ENCODE measurements at places on chromosomes 11 and 22.

GRCh38 chr11:73760135-73760678, 667 bp downstream of the RAB6A start:
- peak overlapping the region; percentile 93 for H3K4me3 ChIP-seq
- no peaks in the 10 kb centered on the region for H3K27me3 ChIP-seq
- no peak for DNase-seq
- peaks cover 44% of the 10 kb centered on the region for H3K4me1 ChIP-seq
- H3K36me3 ChIP-seq: no peaks in the 10 kb centered on the region

- no peaks in the 10 kb centered on the region for H3K36me3 ChIP-seq
- no peak for DNase-seq
- H3K27ac ChIP-seq: no peak overlapping the region
- no peaks in the 10 kb centered on the region for H3K4me1 ChIP-seq
Observed at GRCh38 chr22:17955590-17956379, 68.6 kb downstream of the MICAL3 start.

- H3K4me3 ChIP-seq: no peak overlapping the region
- H3K4me1 ChIP-seq: peaks cover 28% of the 10 kb centered on the region
- peaks cover 65% of the 10 kb centered on the region for H3K27me3 ChIP-seq
- no peak for DNase-seq
- H3K27ac ChIP-seq: no peak overlapping the region
Observed at GRCh38 chr11:46386005-46386578, 4.6 kb downstream of the MDK start.

DNA sequence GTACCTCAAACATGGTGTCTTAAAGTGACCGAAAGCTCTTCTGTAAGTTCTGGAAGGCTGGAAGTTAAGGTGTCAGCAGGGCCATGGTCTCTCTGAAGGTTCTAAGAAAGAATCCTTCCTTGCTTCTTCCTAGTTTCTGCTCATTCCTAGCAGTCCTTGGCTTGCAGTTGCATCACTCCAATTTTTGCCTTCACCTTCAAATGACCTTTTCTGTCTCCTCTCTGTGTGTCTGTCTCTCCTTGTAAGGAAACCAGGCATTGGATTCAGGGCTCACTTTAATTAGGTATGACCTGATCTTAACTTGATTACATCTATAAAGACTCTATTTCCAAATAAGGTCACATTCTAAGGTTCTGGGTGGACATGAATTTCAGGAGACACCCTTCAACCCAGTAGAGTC, 8.7 kb downstream of the AASDHPPT start:
- peaks cover 19% of the 10 kb centered on the region for H3K36me3 ChIP-seq
- no peaks in the 10 kb centered on the region for H3K4me1 ChIP-seq
- no peak overlapping the region for H3K27ac ChIP-seq
- no peak for DNase-seq
- H3K4me3 ChIP-seq: no peak overlapping the region

DNA sequence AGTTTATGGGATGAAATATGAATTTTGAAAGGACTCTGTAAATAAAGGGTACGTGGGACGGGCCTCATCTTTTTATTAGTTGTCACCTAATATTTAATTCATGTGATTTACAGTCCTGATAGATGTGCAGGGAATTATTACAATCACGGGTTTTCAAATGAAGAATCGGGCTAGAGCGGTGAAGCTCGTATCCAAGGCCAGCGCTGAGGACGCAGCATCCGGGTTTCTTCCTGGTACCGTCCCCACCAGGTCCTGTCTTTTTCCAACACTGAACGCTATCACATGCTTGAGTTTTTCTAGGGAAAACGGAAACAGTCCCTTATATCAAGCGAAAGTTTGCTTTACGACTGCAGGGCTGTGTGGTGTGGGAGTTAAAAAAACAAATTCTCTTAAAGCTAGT, 787 bp downstream of the SMDT1 start:
- peaks cover 55% of the 10 kb centered on the region for H3K36me3 ChIP-seq
- H3K27me3 ChIP-seq: no peaks in the 10 kb centered on the region
- H3K27ac ChIP-seq: peak overlapping the region; percentile 95
- no peak for DNase-seq
- peaks cover 34% of the 10 kb centered on the region for H3K4me1 ChIP-seq
- peak overlapping the region; percentile 64 for H3K4me3 ChIP-seq

GRCh38 chr11:28963187-28963586, 855.0 kb downstream of the METTL15 start:
- H3K36me3 ChIP-seq: no peaks in the 10 kb centered on the region
- no peak overlapping the region for H3K27ac ChIP-seq

- no peaks in the 10 kb centered on the region for H3K36me3 ChIP-seq
- H3K4me1 ChIP-seq: no peaks in the 10 kb centered on the region
- H3K27me3 ChIP-seq: no peaks in the 10 kb centered on the region
- no peak overlapping the region for H3K27ac ChIP-seq
- no peak for DNase-seq
Observed at GRCh38 chr22:19811211-19811621, 43.5 kb downstream of the GNB1L start.

GRCh38 chr11:19320827-19321226, 80.1 kb upstream of the E2F8 start:
- H3K36me3 ChIP-seq: no peaks in the 10 kb centered on the region
- no peak overlapping the region for H3K4me3 ChIP-seq
- H3K27ac ChIP-seq: no peak overlapping the region
- no peak for DNase-seq
- H3K4me1 ChIP-seq: no peaks in the 10 kb centered on the region

GRCh38 chr11:9617940-9618339, 44.5 kb downstream of the WEE1 start:
- DNase-seq: no peak
- no peaks in the 10 kb centered on the region for H3K27me3 ChIP-seq
- H3K27ac ChIP-seq: no peak overlapping the region
- no peaks in the 10 kb centered on the region for H3K36me3 ChIP-seq
- no peak overlapping the region for H3K4me3 ChIP-seq
- H3K4me1 ChIP-seq: peaks cover 12% of the 10 kb centered on the region

DNA sequence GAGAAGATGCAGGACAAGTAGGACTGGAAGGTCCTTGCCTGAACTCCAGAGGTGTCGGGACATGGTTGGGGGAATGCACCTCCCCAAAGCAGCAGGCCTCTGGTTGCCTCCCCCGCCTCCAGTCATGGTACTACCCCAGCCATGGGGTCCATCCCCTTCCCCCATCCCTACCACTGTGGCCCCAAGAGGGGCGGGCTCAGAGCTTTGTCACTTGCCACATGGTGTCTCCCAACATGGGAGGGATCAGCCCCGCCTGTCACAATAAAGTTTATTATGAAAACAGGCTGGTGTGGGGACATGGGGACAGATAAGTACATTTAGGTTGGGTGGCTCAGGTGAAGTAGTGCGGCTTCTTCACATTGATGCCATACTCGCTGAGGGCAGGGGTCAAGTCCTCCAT, 1.4 kb downstream of the TAF10 start:
- no peaks in the 10 kb centered on the region for H3K27me3 ChIP-seq
- peaks cover 54% of the 10 kb centered on the region for H3K4me1 ChIP-seq
- H3K27ac ChIP-seq: peak overlapping the region; percentile 99
- H3K4me3 ChIP-seq: peak overlapping the region; percentile 87

DNA sequence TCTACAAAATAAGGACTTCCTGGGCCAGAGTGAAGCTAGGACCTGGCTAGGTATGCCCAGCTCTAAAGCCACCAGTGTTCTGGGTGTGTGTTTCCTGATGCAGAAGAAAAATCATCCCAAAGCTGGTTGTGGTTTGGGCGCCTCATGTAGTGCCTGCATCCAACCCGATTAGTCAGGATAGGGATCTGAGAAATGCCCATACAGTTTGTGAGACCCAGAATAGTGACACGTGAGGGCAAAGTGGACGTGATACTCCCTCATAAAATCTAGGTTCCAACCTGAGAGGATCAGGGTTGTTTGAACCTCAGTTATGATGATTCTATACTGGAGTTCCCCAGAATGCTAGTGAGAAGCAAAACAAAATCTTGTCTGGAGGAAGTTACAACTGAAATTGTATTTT, 238.4 kb downstream of the TBC1D22A start:
- H3K4me1 ChIP-seq: no peaks in the 10 kb centered on the region
- H3K27ac ChIP-seq: no peak overlapping the region
- H3K4me3 ChIP-seq: no peak overlapping the region
- peaks cover 34% of the 10 kb centered on the region for H3K36me3 ChIP-seq
- no peaks in the 10 kb centered on the region for H3K27me3 ChIP-seq
- no peak for DNase-seq

DNA sequence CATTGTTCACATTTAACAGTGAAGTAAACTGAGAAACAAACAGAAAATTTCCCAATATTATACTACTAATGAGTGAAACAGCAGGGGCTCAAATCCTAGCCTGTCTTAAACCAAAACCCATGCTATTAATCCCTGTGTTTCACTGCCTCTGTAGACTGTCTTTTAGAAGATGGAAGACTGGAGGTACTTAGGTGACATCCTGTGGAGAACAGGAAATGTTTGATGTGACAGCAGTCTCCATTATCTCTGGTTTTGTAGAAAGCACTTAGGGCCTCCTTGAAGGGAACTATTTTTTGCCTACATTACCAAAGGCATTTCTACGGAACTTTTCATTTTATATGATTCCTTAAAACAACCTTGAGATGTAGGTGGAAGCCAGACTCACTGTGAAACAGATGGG, 288.1 kb upstream of the SORL1-AS1 start:
- no peaks in the 10 kb centered on the region for H3K36me3 ChIP-seq
- no peak for DNase-seq
- no peaks in the 10 kb centered on the region for H3K27me3 ChIP-seq
- no peaks in the 10 kb centered on the region for H3K4me1 ChIP-seq
- H3K27ac ChIP-seq: no peak overlapping the region
- H3K4me3 ChIP-seq: no peak overlapping the region

GRCh38 chr22:27985323-27986275, 66.5 kb upstream of the PITPNB start:
- no peak for DNase-seq
- no peak overlapping the region for H3K27ac ChIP-seq
- no peaks in the 10 kb centered on the region for H3K4me1 ChIP-seq
- H3K4me3 ChIP-seq: no peak overlapping the region
- H3K36me3 ChIP-seq: no peaks in the 10 kb centered on the region

GRCh38 chr11:9462172-9462799, 1.5 kb downstream of the ZNF143 start:
- H3K27me3 ChIP-seq: no peaks in the 10 kb centered on the region
- H3K27ac ChIP-seq: peak overlapping the region; percentile 39
- H3K4me1 ChIP-seq: peaks cover 15% of the 10 kb centered on the region
- no peak for DNase-seq
- H3K36me3 ChIP-seq: no peaks in the 10 kb centered on the region

DNA sequence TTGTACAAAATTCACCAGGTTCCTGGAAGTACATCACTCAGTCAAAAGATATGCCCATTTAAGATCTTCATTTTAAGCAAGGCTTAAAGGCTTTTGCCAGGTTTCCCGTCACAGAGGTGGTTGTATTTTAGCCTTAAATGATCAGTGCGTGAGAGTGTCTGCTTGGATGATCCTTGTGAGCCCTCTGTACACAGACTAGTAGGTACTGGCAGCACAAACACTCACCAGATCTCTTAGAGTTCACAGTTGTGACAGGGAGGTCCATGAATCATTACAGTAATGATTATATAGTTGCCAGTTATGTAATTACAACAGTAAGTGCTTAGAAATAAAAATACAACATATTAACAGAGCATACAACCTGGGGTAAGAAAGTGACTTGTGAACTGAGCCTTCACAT, 84.2 kb upstream of the SLC25A18 start:
- no peak for DNase-seq
- no peak overlapping the region for H3K4me3 ChIP-seq
- H3K27ac ChIP-seq: no peak overlapping the region
- H3K36me3 ChIP-seq: no peaks in the 10 kb centered on the region
- H3K4me1 ChIP-seq: peaks cover 28% of the 10 kb centered on the region

DNA sequence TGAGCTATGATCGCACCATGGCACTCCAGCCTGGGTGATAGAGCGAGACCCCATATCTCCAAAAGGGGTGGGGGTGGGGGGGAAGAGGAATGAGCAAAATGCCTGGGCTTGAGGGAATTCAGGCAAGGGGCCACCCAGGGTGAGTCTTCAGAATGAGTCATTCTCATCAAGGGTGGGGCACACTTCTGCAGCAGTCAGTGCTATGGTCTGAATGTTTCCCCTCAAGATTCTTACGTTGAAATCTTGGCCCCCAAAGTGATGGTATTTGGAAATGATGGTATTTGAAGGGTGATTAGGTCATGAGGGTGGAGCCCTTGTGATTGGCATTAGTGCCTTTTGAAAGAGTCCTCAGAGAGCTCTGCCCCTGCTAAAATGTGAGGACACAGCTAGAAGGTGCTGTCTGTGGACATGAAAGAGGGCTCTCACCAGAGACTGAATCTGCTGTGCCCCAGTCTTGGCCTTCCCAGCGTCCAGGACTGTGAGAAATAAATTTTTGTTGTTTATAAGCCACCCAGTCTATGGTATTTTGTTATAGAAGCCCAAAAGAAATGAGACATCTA, 86.4 kb upstream of the THY1 start:
- no peaks in the 10 kb centered on the region for H3K27me3 ChIP-seq
- H3K4me1 ChIP-seq: peaks cover 43% of the 10 kb centered on the region
- H3K27ac ChIP-seq: peak overlapping the region; percentile 89
- H3K4me3 ChIP-seq: no peak overlapping the region
- no peaks in the 10 kb centered on the region for H3K36me3 ChIP-seq
- peak; percentile 55 for DNase-seq

DNA sequence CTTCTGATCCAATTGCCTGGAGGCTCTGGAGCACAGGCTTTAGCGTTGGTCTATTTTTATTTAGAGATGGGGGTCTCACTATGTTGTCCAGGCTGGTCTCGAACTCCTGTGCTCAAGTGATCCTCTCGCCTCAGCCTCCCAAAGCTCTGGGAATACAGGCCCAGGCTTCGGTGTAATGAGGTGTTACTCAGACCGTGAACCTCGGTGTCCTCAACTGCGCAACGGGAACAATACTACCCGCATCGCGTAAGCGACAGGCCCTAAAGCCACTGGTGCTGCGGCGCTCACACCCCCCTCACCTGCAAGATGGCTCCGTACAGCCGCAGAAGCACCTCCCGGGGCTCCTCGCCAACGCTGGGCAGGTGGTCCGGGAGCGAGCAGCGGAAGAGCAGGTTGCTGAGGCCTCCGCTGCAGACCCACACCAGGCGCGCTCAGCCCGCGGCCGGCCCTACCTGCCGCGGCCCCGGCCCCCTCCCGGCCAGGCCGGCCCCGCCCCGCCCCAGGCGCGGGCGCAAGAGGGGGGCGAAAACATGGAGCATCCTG, 628 bp downstream of the CHKB start:
- H3K27me3 ChIP-seq: no peaks in the 10 kb centered on the region
- DNase-seq: peak; percentile 41
- H3K4me3 ChIP-seq: peak overlapping the region; percentile 50
- H3K4me1 ChIP-seq: peaks cover 28% of the 10 kb centered on the region
- H3K36me3 ChIP-seq: no peaks in the 10 kb centered on the region

DNA sequence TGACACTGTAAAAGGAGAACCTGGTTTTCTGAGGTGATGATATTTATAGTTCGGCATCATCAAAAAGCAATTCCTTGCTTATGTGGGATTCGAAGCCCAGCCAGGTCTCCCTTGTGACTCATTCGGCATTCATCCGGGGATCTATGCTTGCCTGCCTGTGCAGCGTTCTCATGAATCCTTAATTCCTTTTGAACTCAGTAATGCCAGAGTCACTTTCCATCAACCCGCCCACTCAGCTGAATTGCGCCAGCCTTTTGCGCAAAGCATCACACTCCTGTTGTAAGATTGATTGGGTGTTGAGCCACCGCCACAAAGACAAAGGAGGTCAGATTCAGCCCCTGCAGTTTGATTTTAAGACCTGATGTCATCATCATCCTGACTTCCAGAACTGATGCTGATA, 128.6 kb downstream of the SLC17A6 start:
- H3K36me3 ChIP-seq: no peaks in the 10 kb centered on the region
- no peak overlapping the region for H3K4me3 ChIP-seq
- DNase-seq: no peak

GRCh38 chr11:44067266-44067665, 1.2 kb downstream of the ACCS start:
- H3K27me3 ChIP-seq: no peaks in the 10 kb centered on the region
- H3K4me1 ChIP-seq: peaks cover 17% of the 10 kb centered on the region
- H3K36me3 ChIP-seq: peaks cover 3% of the 10 kb centered on the region
